SK-MEL-5 (cell line): ENCODE measurements at places on chromosomes 4 and X.

DNA sequence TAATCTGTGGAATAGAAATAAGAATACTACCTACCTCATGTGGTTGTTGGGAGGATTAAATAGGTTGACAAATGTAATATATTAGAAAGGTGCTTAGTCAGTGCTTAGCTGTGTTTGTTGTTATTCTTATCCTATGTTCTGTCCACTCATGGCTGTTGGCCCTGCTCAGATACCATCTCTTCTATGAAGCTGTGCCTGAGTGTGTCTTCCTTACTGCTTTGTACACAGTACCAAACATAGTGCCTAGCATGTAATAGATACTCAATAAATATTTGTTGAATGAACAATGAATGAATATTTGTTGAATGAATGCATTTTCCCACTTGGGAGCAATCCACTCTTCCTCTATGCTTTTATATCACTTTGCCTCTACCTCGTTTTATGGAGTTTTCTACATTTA lies 57.2 kb downstream of the NHS start:
- DNase-seq, result no peak

GRCh38 chr4:63349674-63350025 lies 1059.6 kb downstream of the TECRL start:
- no peak for DNase-seq

DNA sequence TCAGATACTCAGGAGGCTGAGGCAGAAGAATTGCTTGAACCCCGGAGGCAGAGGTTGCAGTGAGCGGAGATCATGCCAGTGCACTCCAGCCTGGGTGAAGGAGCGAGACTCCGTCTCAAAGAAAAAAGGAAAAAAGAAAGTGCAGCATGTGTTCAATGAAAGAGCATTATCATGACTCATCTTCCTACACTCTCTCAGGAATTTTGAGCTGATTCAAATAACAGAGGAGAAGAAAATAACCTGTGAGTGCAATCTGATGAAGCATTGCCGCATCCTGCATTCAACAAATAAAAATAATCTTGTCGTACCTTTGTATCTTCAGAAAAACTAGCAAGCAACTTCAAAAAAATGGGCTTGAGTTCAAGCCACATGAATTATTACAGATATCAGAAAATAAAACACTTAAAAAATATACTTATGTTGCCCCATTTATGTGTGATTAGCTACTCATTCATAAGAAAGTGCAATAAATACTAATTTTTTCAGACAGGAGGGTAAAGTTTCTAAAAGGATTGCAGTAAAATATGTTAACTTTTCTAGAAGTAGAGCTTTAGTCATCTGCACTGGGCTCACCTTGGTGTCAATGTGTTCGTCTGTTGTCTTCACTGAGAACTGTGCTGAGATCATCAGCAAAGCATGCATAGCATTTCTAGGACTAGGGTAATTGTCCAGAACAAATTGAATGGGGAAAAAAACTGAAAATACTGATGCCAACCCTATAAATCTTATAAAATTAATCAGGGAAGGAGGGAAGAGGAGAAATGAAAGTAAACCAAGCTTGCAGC lies 90.4 kb upstream of the VCX3B start:
- no peak for DNase-seq

DNA sequence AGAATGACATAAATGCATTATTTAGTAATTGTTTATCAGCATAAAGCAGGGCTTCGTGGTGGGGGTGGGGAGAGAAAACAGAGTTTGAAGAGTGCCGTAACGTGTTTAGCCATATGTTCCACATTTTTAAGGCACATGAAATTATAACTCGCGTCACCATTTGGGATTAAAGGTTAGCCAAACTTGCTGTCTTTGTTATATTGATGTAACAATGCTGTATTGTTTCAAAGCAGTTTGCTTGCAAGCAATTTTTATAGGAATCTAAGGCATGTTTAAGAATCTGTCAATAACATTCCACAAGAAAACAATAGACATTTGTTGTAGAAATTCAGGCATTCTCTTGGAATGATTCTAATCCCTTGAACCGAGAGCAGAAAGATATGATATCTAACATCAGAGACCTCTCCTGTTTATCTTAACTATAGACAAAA lies 78.3 kb downstream of the CLDN22 start:
- peak; percentile 59 for DNase-seq

- no peak for DNase-seq
Observed at GRCh38 chrX:131918839-131919238, 104.3 kb upstream of the STK26 start.

- no peak for DNase-seq
Observed at GRCh38 chr4:76226418-76226817, 12.8 kb upstream of the SCARB2 start.

DNA sequence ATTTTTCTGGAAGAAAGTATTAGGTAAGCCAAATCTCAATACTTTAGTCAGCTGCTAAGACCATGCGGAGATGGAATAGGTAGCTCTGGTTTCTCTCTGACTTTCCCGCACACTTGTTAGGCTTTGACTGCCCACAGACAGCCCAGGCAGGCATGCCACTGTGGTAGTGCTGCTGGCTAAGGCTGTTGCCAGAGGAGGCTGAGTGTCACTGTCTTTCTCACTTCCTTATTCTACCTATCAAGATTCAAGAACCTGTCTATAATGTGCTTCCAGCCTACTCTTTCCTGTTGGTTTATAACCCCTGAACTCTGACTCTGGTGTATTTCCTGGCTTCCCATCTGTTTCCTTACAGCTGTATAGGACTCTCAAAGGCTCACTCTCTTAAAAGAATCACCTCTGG lies 81.8 kb upstream of the TRPC5 start:
- no peak for DNase-seq

GRCh38 chr4:121050300-121050699 lies 22.0 kb downstream of the NDNF start:
- DNase-seq, result peak; percentile 9

GRCh38 chrX:19291086-19291485 lies 52.6 kb upstream of the PDHA1 start:
- DNase-seq, result no peak

GRCh38 chr4:3358656-3359055 lies 65.8 kb downstream of the RGS12 start:
- no peak for DNase-seq

DNA sequence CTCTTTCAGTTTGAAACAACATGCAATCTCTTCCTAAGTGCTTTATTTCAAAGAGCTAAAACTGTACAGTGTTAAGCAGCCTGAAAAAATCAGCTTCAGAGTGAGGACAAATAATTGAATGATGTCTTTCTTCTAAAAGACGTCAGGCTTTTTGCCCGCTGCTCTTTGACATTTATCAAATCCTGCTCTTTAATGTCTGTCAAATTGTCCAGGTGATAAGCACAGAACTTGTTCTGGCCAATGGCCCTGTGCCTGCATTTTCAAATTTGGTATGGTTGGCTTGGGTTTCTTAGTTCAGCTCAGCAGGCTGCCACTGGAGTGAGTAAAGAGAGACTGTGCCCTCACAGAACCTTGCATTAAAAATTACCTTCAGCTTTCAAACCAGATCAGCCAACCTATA lies 712.9 kb upstream of the LCORL start:
- no peak for DNase-seq

- no peak for DNase-seq
Observed at GRCh38 chrX:2581296-2581695, 80.5 kb upstream of the DHRSX start.

DNA sequence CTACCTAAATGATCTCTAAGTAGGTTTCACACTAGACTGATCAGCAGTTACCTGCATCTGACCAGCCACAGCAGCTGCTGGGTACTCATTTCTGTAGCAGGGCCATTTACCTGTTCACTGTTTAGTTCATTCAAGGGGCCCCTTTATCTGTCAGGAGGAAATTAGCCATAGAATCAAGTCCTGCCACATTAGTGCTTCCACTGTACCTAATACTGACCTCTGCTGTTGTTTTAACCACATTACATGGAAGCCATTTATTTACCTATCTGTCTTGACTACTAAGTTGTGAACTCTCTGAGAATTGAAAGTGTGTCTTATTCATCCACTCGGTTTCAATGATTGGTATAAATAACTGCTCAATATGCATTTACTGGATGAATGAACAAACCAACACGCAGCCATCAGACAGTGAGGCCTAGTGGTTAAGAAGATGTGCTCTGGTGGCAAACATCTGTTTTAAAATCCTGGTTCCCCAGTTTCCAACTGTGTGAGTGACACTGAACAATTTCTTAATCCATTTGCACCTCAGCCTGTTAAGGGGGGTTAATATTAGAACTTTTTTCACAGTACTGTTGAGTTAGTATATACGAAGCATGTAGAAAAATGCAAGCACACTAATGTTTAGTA lies 30.0 kb upstream of the ANXA5 start:
- peak; percentile 85 for DNase-seq

DNA sequence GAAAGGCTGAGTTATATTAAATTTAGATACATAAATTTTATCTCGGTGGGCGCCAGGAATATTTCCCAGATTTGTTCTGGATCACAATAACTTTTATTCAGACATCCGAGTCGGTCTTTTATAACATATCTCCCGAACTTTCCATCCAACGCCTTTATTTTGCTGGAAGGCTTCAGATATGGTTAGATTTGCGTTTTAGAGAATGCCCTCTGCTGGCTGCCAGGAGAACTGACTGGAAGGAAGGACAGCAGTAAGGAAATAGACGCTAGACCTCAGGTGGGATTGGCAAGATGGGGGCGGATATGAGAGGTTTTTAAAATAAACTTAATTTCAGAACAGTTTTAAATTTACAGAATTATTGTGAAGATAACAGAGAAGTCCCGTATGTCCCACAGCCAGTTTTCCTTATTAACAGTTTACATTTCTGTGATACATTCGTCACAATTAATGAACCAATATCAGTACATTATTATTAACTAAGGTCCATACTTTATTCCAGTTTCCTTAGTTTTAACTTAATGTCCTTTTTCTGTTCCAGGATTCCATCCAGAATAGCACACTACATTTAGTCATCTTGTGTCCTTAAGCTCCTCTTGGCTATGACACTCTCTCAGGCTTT lies 4.6 kb upstream of the KANTR start:
- peak; percentile 62 for DNase-seq

- DNase-seq, result no peak
Observed at GRCh38 chr4:123088501-123088900, 166.1 kb upstream of the NUDT6 start.

GRCh38 chrX:153530411-153531129 lies 13.1 kb downstream of the ATP2B3 start:
- DNase-seq, result no peak

DNA sequence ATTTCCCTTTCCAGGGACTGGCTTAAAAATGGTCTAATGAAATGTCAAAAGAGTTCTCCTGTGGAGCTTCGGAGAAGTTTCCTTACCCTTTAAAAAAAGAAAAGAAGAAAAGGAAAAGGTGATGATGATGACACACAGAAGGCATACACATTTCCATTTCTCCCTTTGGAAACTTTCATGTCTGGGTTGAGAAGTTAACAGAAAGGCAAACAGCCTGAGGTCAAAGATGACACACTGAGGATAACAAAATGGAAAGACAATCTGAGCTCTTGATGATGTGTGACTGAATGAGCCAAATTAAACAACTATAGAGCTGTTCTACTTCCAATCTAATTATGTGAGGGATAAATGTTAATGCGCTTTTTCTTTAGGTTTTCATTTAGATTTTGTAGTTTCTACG lies 32.2 kb downstream of the NFXL1 start:
- no peak for DNase-seq
